ENCODE measurements at places on chromosomes 5 and 9. TPM values are rescaled to one million over a fixed set of nuclear protein-coding genes. Genes with fewer than 3 reads are reported as not detected.

DNA sequence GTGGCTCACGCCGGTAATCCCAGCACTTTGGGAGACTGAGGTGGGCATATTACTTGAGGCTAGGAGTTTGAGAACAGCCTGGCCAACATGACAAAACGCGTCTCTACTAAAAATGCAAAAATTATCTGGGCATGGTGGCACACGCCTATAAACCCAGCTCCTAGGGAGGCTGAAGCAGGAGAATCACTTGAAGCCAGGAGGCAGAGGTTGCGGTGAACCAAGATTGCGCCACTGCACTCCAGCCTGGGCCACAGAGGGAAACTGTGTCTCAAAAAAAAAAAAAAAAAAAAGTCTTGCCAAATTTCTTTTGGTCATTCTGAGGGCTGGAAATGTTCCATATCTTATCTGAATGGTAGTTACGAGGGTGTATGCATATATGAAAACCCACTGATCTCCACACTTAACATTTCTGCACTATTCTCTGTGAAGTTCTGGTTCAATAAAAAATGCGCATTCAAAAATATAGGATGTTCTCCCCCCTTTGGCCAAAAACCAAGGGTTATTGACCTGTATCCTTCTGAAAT, 13.5 kb upstream of the NIPAL4 start:
- DNase-seq = no peak

Gene LCN9
- total RNA-seq = not detected

- DNase-seq = no peak
Measured at GRCh38 chr5:4651806-4652565, 488.1 kb upstream of the ADAMTS16 start.

Gene OLFML2A
- 6.3 TPM for total RNA-seq

Gene TAF11L10
- total RNA-seq = not detected

Gene GABRA1
- not detected for total RNA-seq

DNA sequence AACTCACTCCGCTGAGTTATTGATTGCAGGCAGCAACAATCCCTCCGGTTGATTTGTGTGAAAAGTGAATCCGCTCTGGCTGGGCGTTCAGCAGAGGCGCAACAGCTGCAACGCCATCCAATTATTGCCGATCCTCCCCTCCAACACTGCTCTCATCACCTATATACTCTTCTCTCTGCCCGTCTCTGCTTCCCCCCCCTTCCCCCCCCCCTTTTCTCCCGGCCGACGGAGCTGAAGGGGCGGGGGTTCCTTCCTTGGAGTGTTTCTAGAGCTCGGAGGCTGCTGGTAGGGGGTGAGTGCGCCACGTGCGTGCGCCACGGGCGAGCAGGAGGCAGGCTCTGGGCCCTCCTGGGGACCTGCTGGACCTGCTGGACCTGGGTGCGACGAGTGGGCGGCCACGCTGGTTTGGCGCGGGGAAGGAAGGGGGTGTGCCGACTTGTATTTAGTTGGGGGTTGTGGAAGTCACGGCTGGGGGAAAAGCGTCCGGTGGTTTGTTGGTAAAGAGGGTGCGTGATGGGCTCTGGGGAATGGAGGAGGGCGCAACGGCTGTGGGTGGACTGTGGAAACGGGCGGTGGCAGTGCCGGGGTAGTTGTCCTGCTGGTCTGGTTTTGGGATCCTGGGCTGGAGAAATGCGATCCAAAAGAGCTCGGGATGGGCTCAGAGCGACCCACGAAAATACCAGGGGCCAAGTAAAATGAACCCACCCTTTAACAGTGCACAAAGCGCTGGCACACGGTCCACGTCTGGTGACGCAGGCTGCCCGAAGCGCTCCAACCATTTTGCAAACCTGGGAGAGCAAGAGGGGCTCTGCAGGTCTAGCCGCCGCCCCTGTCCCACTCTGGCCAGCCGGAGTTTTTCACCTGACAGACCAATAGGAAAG, 6.4 kb upstream of the MEF2C start:
- DNase-seq = no peak

GRCh38 chr9:135731454-135731853, 29.5 kb downstream of the KCNT1 start:
- DNase-seq = no peak

Gene POU5F2
- 0.64 TPM for total RNA-seq

Gene PRR16
- total RNA-seq = 0.53 TPM

Measured in bronchial epithelial cell (primary cell).